ENCODE measurements at places on chromosomes 4 and X.

GRCh38 chrX:123424546-123424945, 240.5 kb downstream of the GRIA3 start:
- DNase-seq: no peak

- no peak for DNase-seq
Observed at GRCh38 chrX:10935501-10935900, 175.6 kb upstream of the HCCS start.

DNA sequence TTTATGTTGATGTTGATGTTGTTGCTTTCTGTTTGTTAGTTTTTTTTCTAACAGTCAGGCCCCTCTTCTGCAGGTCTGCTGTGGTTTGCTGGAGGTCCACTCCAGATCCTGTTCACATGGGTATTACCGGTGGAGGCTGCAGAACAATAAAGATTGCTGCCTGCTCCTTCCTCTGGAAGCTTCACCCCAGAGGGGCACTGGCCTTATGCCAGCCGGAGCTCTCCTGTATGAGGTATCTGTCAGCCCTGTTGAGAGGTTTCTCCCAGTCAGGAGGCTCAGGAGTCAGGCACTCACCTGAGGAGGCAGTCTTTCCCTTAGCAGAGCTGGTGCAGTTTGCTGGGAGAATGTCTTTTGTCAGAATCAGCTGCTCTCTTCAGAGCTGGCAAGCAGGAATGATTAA, 34.7 kb downstream of the CDX4 start:
- DNase-seq: no peak

DNA sequence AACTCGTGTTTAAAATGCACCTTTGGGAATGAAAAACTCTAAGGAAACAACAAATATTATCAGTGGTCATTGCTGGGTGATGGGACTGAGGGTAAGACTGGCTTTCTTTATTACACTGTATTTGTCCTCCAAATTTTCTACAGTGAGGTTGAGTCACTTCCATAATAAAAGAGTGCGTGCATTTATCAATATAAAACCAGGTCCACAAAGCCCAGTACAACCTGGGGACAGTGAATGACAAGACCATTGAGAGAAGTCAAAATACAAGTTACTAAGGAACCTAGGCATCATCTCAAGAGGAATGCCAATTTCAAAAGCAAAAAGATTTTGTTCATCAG, 76.4 kb downstream of the MAGED4 start:
- DNase-seq: no peak

GRCh38 chrX:22689290-22689689, 310.5 kb upstream of the DDX53 start:
- DNase-seq: no peak

DNA sequence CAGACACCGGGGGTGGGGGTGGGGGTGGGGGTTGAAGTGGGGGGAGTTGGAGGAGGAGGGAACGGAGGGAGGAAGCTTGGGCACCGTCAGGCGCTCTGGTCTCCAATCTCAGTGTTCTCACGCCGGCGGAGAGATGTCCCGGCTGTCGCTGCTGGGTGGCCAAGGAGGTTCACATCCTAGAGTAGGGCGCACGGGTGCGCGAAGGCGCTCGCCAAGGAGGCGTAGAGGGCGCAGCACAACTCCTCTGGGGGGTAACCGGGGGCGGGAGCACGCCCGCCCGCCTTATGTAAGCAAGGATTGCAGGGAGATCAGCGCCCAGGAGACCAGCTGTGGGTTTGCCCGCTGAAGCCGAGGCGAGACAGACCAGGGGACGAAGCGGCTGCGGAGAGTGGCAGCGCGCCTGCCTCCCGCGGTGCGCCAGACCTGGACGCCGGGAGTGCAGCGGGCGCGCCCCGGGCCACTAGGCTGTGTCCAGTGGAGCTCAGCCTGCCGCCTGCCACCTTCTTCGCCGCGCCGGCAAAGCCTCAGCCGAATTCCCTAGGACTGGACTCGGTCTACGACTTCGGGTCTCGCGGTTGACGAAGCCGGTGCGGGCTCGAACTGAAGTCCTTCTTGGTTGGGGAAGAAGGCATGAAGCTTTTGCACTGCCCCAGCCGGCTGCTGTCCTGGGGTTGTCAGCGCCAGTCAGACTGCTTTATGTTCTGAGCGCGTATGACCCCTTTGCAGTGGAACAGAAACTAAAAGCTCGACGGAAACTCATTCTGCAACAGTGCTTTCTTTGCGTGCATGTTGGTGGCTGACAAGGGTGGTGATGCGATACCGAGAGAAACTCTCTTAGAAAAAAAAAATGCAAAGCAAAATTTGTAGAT, 707 bp upstream of the UNC5C start:
- DNase-seq: no peak

DNA sequence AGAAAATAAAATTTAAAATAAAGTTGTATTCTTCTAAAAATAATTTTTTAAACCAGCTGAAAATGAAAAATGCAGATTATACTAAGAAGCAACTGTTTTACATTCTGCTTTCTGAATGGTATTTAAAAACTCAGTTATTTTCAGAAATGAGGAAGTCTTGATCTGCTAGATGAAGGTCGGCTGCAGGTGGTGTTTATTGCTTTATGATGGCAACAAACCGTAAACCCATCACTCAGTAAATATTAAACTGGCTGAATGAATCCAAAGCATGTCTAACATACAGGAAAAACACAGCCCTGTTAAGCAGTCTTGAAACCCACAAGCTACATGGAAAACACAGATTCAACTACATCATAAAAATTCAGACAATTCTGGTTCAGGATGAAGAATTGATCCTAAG, 29.3 kb downstream of the DYNLT3 start:
- DNase-seq: no peak

GRCh38 chr4:85756938-85757337, 282.0 kb downstream of the ARHGAP24 start:
- peak; percentile 18 for DNase-seq

DNA sequence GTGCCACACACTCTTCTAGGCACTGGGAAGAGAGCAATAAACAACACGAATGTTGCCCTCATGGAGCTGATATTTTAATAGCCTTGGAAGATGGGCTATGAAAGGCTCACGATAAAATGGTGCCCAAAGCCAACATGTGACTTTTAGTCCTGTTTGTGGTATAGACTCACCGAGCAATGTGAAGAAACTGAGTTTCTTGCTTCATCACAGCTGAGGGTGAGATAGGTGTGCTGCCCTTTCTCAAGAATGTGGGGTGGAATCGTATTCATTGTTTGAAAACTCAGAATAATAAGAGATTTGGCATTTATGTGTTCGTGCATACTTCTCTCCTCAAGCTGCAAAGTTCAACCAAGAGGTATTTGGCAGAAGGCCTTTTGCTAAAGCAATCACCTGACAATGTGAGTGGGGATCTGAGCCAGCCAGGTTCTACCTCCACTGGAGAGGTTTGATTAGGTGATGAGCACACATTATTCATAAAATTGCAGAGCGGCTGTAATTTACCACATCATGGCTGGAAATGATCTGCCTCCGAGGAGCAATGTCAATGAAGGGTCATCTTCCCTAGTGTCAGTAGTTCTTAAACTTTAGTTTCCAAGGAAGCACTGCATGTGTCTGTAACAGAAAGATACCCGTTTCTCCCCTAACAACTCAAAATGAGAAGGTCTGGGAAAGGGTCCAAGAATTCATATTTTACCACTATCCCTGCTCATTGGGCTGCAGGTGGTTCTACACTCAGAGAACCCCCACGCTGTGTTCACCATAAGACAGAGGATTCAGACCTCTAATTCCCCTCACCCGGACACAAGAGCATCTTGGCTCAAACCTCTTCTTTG, 41.9 kb upstream of the CBR4 start:
- DNase-seq: peak; percentile 24

DNA sequence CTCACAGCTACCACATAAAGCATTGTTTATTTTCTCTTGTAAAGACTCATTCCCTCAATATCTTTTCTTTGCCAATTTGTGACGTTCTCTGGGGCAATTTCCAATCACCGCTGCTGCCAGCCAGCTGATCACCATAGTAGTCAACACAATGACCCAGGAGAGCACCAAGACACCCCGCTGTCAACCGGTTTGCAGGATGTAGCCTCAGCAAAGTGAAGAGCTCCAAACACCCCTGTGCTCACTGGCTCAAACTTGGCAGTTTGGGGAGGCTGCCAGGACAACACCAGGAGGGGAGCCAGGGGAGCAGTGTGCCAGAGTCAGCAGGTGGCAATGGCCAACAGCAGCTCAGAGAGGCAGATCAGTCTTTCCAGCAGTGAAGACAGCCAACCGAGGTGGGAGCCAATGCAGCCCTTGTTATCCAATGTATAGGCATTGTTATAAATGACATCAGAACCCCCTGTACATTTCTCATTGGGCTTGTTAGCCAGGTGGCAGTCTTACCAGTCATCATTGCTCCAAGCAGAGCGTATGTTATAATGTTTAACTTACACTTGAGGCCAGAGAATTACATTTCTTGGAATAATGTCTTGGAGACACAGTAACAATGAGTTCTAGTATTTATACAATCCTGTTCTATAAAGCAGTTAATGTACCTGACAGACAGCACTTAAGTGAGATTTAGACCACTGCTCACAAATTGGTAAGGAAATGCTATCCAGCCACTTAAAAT, 274.9 kb upstream of the GK2 start:
- peak; percentile 87 for DNase-seq

DNA sequence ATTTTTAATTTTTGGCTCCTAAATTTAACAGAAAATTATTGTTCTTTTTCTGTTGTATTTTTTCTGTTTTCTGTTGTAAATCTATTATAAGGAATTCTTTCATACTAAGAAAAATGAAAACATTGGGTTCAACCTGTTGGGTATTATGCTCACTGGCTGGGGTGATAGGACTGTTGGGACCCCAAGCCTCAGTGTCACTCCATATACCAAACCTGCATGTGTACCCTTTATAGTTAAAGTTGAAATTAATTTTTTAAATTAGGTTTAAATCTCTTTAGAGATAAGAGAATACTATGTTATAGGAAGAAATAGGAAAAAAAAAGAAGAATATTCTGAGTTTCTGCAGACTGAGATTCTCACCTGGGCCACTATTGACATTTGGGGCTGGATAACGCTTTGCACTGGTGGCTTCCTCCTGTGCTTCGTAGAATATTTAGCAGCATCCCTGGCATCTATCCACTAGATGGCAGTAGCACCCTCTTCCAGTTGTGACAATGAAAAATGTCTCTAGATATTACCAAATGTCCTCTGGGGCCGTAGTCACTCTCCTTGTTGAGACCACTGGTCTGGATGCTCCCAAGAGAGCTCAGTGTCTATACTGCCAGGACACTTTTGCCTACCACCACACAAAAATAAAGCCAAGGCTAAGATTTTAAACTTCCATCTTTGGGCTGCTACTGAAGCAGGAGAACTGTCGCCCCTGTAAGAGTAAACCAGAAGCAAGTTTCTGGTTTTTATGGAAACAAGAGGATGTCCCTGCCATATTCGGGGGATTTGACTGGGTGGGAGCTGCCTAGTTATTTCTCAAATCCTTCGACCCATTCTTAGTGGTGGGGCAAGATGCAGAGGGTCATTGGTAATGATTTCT, 22.4 kb upstream of the CLTRN start:
- DNase-seq: peak; percentile 9

- no peak for DNase-seq
Observed at GRCh38 chr4:13219971-13220370, 264.2 kb downstream of the RAB28 start.

GRCh38 chrX:147850875-147851274, 60.8 kb upstream of the FMR1 start:
- DNase-seq: no peak

DNA sequence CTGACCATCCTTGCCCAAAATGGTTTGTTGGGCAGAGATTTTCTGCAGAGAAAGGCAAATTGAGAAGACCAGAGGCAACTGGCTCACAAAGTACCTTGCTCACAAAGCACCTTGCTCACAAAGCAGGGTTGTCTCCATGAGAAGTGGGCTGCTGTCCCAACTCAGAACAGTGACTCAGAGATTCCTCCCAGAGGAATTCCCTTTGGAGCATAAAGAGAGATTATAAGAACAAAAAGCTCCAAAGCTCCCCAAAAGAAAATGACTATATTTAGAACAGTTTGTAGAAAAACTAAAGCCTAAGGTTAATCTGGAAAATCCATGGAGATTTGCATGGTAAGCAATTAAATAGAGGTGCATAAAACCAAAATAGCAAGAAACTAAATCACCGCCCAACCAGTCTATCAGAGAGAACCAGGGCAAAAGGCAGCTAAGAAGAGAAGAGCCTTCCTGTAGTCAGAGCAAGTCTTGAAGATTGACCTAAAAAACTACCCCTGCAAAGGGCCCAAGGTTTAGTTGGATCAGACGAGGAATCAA, 731.4 kb downstream of the FAT4 start:
- DNase-seq: no peak

- no peak for DNase-seq
Observed at GRCh38 chr4:138226351-138226750, 15.8 kb downstream of the SLC7A11 start.

GRCh38 chr4:7186031-7186430, 6.3 kb upstream of the SORCS2 start:
- no peak for DNase-seq

DNA sequence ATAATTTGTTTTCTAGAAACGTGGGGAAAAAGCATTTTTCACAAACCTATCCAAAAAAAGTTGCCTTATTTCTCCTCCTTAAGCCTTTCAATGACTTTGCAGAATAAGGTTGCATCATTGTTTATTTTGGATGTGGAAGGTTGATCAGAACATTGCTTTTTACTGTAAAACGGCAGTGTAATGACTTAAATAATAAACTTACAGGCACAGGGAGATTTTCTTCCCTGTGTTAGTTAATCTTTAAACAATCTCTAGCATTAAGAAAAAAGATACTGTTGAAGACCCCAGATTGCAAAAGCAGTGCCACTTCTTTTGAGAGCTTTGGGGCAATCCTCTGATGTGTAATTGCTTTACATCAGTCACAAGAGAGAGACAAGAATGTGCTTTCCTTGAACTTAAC, 153.4 kb downstream of the ARX start:
- no peak for DNase-seq

- no peak for DNase-seq
Observed at GRCh38 chr4:149077181-149077580, 635.0 kb upstream of the NR3C2 start.

- DNase-seq: no peak
Observed at GRCh38 chr4:168384437-168385141, 66.0 kb upstream of the DDX60 start.

- DNase-seq: no peak
Observed at GRCh38 chrX:66677430-66677829, 38.6 kb upstream of the EDA2R start.

DNA sequence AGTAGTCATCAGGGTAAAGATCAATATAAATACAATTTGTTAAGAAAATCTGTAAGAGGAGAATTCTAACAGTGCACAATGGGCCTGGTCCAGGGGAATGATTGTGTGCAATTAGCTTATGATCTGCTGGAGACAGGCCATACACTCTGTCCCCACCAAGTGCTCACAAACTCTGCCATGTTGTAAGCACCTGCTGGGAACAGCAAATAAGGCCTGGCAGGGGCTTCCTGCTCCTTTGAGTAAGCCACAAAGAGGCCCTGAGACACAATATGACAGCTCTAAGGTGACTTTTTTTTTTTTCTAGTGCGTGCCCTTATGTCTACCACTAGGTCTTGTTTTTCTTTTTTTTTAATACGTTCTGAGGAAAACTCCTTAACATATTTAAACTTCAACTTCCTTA, 866.3 kb upstream of the PCDH7 start:
- no peak for DNase-seq

DNA sequence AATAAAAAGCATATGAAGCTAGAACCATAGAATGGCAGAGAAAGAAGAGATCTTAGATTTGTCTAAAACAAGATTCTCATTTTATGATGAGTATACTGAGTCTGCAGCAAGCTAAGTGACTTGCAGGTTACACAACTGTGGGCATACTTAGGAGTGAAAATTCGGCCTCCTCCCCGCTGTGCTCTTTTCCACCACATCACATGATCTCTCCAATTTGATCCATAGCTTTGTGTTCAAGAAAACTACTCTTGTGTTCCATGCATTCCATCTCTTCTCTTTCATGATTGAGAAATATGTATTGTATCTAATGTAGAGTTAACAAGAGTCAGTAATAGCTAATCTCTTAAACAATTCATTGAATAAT, 234.3 kb downstream of the SCFD2 start:
- DNase-seq: no peak
